ENCODE measurements at places on chromosomes 11 and 22.
A peak's percentile ranks its signal among the peaks of the same experiment; 100 is the strongest.

DNA sequence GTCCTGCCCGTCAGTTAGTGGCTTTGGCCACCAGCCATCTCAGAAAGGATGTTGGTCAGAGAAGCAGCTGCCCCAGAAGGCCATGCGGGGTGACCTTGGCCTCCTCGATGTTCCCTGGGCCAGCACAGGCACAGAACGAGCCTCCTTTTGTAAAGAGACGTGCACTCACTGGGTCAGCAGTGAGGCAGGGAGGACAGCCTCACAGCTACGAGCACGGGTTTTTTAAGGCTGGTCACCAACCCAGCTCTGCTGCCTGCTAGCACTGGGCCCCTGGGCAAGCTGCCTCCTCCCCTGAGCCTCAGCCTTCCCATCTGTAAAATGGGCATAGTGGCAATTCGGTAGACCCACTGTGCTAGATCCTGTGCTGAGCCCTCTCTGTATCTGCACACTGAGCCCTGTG lies 10.8 kb downstream of the IGLL1 start:
- DNase-seq, result no peak

DNA sequence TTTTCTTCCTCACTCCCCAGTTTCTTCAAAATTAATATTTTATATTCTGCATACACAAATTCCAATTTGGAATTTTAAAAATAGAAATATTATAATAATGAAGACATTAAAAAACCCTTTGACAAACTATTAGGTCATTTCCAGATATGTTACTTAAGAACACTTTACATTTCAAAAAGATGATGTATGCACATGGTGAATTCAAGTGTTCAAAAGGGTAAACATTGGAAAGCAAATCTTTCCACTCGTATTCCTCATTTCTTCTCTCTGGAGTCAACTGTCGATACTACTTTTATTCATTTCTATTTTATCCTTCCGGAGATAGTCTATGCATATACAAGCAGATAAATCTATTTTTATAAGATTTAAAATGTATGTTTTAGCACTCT lies 16.7 kb downstream of the TBCEL start:
- DNase-seq, result no peak

GRCh38 chr11:67167719-67168118 lies 48.7 kb downstream of the KDM2A start:
- no peak for DNase-seq

DNA sequence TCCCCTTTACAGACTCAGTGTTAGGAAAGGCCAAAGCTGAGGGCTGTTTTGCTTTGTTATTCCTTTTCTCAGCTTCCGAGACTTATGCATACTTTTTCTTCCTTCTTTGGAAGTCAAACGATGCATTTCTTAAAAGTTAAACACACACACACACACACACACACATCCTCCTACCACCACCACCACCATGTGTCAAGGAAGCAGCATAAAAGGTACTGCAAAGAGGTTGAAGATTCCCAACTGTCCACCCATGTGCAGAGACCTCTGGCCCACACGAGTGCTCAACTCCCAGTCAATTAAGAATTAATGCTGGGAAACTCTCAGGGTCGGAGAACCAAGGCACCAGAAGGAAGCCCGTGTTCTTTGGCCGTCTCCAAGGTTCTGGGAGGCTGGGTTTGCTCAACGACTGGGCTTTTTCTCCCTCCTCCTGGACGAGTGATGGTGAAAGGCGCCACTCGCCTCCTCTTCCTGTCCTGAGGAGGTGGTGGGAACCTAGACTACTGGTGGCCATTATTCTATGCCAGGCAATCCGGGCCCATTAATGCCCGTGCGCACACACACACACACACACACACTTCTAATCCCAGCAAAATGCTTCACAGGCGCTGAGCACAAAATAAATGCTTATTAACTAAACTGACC lies 15.1 kb downstream of the MN1 start:
- no peak for DNase-seq

DNA sequence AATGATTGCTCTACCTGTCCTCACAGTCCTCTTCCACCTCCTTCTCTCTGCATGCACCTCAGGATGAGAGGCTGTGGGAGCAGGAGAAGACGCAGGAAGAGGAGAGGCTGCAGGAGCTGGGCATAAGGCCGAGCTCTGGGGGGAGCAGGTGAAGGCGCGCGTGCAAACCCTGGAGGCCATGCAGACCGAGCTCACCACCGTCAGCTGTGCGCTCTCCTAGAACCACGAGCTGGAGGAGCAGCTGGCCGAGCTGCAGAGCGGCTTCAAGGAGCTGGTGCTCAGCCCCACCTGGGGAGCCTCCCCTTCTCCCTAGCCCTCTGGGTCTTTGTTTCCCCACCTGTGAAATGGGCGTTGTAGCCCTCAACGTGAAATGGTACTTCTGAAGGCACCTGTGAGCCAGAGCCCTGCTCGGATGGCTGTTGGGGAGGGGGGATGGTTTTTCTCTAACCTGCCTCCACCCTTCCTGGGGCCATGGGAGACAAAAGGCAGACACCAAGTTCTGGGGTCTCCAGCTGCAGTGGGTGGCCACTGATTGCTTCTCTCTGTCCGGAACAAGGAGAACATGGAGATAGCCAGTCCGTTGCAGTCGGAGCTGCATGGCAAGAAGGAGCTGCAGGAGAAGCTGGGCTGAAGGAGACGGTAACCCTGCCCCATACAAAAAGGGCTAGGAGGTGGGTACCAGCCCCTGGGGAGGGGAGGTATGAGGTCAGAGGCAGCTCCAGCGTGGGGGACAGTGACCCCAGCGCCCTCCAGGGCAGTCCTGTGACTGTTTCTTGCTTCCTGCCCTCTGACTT lies 65.2 kb upstream of the A4GALT start:
- no peak for DNase-seq

GRCh38 chr22:50620593-50621355 lies 7.2 kb downstream of the ARSA start:
- no peak for DNase-seq

GRCh38 chr11:2426221-2426620 lies 18.1 kb downstream of the TRPM5 start:
- DNase-seq, result no peak

- DNase-seq, result no peak
Measured at GRCh38 chr11:116928845-116929244, 91.4 kb upstream of the APOA1 start.

- no peak for DNase-seq
Measured at GRCh38 chr11:65611028-65611757, 2.8 kb downstream of the MAP3K11 start.

- DNase-seq, result no peak
Measured at GRCh38 chr11:19666951-19667350, 45.7 kb upstream of the NAV2 start.

DNA sequence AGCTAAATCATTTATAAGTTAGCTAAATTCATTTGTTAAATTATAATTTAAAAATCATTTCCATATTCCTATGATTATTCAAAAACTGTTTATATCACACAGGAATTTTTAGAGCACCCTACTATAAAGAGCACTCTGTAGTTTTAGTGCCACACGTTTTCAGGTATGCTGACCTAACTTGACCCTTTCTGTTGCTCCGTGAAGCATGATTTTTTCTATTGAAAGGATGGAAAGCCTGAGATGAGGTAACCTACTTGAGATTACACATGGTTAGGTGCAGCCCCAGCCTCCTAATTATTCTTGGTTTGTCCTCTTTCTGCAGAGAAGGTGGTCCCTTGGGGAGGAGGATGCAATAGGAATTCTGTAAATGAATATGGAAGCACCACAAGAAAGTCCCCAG lies 72.6 kb downstream of the PPFIBP2 start:
- DNase-seq, result no peak

GRCh38 chr11:85762226-85762625 lies 48.7 kb downstream of the SYTL2 start:
- DNase-seq, result no peak

- DNase-seq, result peak; percentile 85
Measured at GRCh38 chr11:65121865-65122696, at the start of the genes FAU and MRPL49. Gene FAU (minus strand): TSS chr11:65122134. CDS start chr11:65121813, 321 bp downstream. Gene MRPL49 (plus strand): TSS chr11:65122321. CDS start chr11:65122347, 26 bp downstream.

- peak; percentile 50 for DNase-seq
Measured at GRCh38 chr11:17821648-17822400, 87.2 kb downstream of the KCNC1 start.

DNA sequence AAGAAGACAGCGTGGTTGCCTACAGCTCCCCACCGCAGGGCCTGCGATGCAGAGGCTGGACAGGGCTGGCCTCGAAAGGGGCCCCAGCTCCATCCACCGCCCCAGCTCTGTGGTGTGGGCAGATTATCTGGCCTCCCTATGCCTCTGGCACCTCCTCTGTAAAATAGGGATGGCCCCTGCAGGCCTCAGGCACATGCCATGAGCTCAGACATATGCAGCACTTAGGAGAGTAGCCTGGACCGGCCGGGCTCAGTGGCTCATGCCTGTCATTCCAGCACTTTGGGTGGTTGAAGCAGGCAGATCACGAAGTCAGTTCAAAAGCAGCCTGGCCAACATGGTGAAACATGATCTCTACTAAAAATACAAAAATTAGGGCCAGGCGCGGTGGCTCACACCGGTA lies 7.4 kb downstream of the APOBEC3D start:
- DNase-seq, result no peak

- no peak for DNase-seq
Measured at GRCh38 chr11:7690648-7691047, 15.6 kb downstream of the OVCH2 start.

GRCh38 chr11:727859-728748 lies 19.2 kb upstream of the TALDO1 start:
- DNase-seq, result no peak

DNA sequence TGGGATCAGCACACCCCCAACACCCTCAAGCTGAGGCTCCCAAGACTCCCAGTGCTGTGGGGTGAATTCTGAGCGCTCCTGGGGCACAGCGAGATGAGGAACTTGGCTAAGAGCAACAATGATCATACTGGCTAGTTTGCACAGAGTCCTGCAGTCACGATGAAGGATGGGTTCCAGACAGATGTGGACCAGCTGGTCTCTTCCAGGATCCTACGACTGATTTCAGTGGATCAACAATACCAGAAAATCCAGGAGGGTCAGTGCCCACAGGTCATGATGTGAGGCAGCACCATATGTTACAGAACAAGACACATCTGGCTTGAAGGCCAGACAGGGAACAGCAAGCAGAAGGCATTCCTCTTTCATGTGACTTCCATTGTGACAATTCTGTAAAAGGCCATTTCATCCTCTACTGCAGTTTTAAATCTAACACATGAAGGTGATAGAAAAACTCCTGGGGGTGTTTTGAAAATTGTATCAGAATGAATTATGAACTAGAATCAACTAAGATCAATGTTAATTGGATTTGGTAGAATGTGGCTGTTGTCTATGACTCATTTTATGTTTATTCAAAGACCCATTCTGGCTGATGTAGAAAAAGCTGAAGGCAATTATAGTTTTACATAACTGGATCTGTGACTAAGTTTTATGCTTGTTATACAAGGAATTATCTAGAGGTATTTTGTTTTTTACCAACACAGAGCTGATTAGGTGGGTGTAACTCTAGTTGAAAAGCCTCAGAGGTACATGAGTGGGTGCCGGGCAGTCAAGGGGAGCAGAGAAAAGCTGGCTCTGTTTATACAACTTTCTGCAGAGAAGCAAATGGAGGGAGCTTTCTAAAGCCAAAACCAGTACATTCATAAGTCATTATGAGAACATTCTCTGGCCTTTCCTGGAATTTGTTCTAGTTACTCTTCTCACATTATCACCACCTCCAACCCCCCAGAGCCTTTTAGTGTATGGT lies 29.1 kb downstream of the OR52K1 start:
- no peak for DNase-seq

DNA sequence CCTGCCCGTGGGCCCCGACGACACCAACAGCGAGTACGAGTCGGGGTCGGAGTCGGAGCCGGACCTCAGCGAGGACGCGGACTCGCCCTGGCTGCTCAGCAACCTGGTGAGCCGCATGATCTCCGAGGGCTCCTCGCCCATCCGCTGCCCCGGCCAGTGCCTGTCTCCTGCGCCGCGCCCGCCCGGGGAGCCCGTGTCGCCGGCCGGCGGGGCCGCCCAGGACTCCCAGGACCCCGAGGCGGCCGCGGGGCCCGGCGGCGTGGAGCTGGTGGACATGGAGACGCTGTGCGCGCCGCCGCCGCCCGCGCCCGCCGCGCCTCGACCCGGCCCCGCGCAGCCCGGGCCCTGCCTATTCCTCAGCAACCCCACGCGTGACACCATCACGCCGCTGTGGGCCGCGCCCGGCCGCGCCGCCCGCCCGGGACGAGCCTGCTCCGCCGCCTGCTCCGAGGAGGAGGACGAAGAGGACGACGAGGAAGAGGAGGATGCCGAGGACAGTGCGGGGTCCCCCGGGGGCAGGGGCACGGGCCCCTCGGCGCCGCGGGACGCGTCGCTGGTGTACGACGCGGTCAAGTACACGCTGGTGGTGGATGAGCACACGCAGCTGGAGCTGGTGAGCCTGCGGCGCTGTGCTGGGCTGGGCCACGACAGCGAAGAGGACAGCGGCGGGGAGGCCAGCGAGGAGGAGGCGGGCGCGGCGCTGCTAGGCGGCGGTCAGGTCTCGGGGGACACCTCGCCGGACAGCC lies 3.8 kb downstream of the MAPK8IP2 start:
- DNase-seq, result no peak

- peak; percentile 65 for DNase-seq
Measured at GRCh38 chr11:73661035-73661628, 14.8 kb downstream of the PLEKHB1 start.

DNA sequence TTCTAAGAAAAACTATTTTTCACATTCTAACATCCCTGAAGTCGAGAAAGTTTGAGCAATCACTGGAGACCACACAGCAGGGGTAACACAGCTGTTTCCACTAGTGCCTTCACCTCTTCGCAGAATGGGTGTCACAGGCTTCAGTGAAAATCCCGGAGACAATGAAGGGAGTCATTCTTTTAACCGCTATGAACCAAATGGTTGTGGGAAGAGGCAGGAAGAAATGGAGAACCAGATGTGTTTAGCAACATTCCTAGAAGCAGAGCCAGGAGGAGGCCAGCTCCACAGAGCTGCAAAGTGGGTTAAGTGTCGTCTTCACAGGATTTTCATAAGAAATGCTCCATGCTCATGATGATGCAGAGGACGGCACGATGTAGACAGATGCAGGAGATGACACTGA lies 221.1 kb downstream of the LARGE1 start:
- DNase-seq, result peak; percentile 53

- DNase-seq, result no peak
Measured at GRCh38 chr11:128483211-128483788, 104.1 kb downstream of the ETS1 start.

- no peak for DNase-seq
Measured at GRCh38 chr22:39138357-39138997, 14.0 kb downstream of the CBX7 start.

DNA sequence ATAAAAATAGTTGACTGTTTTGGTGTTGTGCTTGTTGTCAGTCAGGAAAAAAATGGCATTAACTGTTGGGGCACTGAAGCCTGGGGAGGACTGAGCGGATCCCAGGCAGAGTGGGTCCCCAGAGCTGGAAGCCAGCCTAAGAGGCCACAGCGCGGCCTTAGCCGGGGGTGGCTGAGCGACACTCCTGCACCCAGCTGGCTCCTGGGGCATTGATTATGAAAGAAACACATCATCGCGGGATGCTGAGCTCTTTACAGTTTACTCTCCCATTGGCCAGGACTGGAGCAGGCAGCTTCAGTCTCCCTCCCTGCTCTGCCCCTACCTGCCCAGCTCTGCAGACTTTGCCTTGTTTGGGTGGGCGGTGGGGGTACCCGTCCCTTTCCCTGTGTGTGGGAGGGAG lies 121.5 kb downstream of the ST3GAL4 start:
- no peak for DNase-seq
